ENCODE measurements at places on chromosomes 5 and 9.

GRCh38 chr5:162852134-162852533 lies 585.3 kb upstream of the CCNG1 start:
- DNase-seq = no peak

- DNase-seq = no peak
Measured at GRCh38 chr5:37308793-37309192, 59.6 kb upstream of the CPLANE1 start.

GRCh38 chr5:58462623-58463230 lies 2.8 kb upstream of the PLK2 start:
- DNase-seq = peak; percentile 34

GRCh38 chr5:158177146-158177545 lies 318.2 kb upstream of the CLINT1 start:
- DNase-seq = no peak

DNA sequence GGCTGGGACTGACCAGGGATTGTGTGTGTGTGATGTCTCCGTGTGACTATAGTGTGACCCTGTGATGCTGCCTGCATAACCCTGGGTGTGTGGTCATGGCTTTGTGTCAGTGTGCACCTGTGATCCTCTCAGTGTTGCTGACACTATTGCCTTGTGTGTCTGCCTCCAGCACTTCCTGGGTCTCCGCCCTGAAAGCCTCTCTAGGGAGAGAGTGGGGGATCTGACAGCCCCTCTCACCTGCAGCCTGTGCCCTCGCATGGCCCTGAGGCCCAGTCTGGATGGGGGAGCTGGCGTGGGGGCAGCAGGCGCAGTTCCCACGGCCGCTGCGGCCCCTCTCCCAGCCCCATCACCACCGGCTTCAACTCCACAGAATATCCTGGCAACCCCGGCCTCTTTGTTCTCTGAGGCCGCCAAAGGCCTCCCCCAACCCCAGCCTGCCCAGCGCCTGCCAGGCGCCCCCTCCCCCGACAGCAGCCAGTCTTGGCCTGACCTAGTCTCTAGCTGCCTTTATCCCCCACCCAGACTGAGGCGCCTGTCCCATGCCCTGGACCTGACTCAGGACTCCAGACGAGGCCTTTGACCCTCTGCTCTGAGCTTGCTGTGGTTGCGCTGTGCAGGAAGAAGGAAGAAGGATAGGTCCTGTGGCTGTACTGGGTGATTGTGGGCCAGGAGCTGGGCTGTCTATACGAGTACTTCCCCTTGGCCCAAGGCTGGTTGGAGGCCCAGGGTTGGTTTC lies 38.7 kb downstream of the CXXC5 start:
- DNase-seq = no peak

DNA sequence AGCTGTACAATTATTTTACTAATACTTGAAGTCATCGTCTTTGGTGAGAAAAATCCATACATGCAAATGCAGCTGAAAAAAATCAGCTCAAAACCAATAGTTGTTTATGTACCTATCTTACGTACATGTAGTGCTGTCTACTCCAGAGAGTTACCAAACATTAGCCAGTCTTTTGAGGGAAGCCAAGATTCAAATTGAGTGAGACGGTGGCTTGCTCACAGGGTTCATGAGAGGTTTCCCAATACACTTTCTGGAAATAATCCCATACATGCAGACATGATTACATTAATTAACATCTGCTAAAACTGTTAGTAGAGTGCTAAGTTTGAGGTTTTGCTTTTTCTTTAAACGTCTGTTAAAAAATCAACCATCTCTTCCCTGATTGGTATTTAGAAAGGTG lies 2.3 kb downstream of the C9orf72 start:
- DNase-seq = no peak

DNA sequence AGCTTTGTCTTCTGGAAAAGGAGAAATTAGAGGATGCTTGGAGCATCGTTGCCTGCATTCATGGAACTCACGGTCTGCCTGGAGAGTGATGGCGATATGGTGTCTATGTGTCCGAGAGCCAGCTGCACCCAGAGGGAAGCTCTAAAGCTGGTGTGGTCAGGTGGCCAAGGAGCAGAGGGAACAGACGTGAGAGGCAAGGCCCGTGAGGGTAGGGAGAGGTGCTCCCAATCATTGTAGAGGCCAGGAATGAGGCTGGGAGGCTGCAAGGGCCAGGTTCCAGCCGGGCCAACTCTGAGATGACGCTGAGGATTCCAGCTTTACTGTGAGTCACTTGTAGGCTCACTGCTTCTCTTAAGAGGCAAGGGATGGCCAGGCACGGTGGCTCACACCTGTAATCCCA lies 7.6 kb downstream of the FGD3 start:
- no peak for DNase-seq

- no peak for DNase-seq
Measured at GRCh38 chr5:124614105-124614504, 132.3 kb downstream of the ZNF608 start.

Data from RCC 7860 (cell line).